ENCODE measurements at places on chromosomes 13 and 19.
A peak's percentile ranks its signal among the peaks of the same experiment; 100 is the strongest.

GRCh38 chr13:57409656-57410055, 221.9 kb upstream of the PCDH17 start:
- no peak for DNase-seq

GRCh38 chr19:10543059-10543419, 665 bp upstream of the ATG4D start:
- no peak for DNase-seq

DNA sequence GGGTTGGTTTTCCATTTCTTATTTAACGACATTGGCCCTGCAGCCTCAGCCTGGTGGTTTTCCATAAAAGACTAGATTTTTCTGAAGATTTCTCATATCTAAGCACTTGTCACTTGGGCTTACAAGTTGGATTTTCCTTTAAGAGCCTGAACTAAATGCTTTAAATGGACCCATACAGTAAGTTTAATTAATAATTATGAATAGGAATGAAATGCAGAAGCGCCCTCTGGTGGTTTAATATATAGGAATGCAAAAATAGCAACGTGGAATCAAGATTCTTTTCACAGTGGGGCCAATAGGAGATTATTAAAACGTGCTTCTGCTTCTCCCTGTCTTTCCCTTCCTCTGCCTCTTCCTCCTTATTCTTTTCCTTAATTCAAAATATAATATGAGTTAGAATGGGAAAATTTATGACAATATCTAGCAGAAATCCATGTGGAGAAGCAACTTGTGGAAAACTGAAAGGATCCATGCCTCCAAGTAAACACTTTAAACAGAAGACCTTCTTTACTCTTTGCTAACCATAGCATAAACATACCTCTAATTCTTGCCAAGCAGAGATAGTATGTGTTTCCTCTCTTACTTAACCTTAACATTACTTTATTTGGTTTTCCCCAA, 324.0 kb downstream of the GPC5 start:
- DNase-seq, result peak; percentile 53

- DNase-seq, result no peak
These were observed 4.5 kb downstream of the SAE1 start for GRCh38 chr19:47135156-47135555.

DNA sequence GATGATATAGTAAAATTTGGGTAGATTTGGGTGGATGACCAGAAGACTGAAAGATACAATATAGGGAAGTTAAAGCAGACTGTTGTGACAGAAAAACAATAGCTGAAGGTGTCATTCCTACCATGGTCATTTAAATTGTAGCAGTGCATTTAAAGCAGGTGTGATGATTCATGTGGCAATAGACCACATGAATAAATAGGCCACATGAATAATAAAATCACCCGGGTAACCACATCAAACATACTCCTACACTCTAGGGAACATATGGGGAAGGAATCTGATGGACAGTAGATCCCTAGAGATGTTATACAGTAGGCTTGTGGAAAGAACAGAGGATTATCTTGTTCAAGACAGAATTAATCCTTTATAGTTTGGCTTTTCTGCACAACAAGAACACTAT, 392.6 kb downstream of the SLITRK5 start:
- DNase-seq, result no peak

DNA sequence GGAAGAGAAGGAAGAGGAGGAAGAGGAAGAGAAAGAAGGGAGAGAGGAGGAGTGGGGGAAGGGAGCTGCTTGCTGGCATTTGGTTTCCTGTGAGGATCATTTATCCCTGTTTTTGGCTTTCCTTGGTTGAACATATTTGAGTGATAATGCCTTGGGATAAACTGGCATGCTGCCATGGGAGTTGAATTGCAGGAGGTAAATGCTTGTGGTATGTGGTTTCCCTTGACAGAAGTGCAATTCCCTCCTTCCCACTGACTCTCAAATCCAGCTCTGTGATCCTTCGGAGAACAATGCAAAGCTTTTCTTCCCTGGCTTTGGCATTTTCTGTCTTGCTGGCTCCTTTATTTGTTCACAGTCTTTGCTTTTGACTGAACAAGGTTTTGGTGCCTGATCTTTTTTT, 27.2 kb upstream of the CBY2 start:
- no peak for DNase-seq

DNA sequence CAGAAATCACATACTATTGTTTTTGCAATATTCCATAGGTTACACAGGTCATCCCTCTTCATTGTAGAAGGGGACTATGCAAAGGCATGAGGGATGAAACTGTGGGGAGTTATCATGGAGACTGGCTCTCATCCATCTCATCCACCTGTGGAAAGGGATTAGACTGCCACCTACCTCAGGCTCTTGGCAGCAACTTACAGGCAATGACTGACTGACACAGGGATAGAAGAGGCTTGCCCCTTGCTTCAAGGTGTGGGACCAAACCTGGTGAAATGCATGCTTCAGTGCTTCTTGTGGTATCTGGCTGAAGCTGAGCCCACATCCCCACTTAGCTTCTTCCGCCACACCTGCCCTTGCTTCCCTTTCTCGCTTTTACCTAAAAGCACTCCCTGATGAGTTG, 341.3 kb downstream of the GPC5 start:
- no peak for DNase-seq

- no peak for DNase-seq
These were observed 53.4 kb downstream of the KCNC3 start for GRCh38 chr19:50275577-50276368.

DNA sequence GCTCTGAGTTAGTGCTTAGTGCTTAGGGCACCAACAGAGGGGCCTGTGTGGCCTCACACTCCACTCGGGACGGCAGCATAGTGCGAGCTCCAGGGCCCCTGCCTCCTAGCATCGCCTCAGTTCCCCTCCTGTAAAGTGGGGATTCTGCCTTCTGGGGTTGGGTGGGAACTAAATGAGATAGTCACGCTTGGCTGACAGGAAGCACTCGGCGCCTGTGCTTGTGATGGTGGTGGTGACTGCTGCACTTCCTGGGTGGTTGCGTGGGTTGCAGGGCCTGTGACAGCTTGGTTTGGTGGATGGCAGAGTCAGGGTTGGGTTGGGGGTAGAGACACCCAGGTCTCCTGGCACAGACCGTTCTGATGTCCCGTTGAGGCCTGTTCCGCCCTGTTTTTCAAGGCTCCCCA, 7.7 kb downstream of the PLEKHF1 start:
- peak; percentile 41 for DNase-seq

GRCh38 chr19:49887665-49888509, 8.8 kb downstream of the IL4I1 start:
- peak; percentile 68 for DNase-seq

DNA sequence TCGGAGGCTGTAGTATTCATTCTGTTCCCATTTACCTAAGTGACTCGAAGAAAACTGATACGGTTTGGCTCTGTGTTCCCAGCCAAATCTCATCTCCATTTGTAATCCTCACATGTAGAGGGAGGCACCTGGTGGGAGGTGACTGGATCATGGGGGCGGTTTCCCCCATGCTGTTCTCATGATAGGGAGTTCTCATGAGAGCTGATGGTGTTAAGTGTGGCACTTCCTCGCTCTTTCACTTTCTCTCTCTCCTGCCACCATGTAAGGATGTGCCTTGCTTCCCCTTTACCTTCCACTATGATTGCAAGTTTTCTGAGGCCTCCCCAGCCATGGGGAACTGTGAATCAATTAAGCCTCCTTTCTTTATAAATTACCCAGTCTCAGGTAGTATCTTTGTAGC, 23.5 kb downstream of the SLAIN1 start:
- no peak for DNase-seq

DNA sequence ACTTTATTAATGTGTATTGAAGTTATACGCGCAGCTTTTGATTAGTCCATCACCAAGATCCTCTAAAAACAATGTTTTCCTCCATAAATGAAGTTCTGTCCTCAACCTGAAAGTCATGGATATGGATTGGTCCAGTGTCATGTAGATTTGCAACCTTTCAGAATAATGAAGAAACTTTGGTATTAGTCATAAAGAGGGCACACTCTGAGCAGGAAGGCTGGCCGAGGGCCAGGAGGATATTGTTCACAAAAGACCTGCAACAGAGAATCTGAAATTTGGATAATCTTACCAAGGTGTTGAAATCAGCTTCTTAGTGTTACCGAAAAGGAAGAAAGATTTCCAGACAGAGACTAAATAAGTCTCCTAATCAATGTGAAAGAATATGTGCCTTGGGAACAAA, 20.7 kb downstream of the CLDN10 start:
- no peak for DNase-seq

DNA sequence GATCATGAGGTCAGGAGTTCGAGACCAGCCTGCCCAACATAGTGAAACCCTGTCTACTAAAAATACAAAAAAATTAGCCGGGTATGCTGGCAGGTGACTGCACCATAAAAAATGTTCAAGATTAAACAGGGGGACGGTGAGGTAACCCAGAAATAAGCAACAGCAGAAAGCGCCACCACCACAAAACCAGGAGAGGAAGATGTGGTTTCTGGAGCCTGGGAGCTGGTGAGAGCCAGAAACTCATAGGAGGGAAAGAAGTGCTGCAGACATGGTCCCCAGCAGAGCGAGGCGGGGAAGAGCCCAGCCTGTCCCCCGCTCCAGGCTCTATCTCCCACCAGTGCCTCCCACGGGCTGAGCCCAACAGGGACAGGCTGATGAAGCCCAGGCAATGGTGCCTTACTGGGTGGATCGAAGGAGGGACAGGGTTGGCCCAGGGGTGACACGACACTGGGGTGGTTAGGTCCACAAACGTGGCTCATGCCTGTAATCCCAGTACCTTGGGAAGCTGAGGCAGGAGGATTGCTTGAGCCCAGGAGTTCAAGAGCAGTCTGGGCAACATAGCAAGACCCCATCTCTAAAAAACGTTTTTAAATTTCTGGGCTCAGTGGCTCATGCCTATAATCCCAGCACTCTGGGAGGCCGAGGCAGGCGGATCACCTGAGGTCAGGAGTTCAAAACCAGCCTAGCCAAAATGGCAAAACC, 19.0 kb downstream of the SPC24 start:
- no peak for DNase-seq

DNA sequence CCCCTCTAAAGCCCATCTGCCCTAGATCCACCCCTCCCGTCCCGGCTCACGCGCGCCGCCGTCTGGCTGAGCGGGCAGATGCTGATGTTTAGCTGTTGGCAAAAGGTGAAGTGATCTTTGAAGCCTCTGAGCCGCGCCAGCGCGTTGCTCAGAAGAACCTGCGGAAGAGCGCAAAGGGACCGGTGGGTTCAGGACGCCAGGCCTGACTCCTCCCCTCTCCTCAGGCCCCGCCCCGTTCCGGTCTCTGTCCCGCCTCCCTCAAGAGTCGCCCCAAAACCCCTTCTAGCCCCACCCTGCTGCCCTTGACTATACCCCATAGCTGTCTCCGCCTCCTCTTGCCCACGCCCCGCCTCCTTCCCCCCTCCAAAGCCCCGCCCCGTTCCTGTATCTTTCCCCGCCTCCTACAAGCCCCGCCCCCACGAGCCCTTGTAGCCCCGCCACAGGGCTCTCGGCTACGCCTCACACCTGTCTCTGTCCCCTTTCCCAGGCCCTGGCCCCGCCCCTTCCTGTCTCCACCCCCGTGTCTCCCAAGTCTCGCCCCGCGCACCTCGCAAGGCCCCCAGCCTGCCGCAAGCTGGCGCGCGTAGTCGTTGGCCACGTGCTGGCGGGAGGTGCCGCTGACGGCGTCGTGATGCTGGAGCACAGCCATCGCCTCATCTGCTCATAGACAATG, 9.5 kb downstream of the MAN2B1 start:
- no peak for DNase-seq

DNA sequence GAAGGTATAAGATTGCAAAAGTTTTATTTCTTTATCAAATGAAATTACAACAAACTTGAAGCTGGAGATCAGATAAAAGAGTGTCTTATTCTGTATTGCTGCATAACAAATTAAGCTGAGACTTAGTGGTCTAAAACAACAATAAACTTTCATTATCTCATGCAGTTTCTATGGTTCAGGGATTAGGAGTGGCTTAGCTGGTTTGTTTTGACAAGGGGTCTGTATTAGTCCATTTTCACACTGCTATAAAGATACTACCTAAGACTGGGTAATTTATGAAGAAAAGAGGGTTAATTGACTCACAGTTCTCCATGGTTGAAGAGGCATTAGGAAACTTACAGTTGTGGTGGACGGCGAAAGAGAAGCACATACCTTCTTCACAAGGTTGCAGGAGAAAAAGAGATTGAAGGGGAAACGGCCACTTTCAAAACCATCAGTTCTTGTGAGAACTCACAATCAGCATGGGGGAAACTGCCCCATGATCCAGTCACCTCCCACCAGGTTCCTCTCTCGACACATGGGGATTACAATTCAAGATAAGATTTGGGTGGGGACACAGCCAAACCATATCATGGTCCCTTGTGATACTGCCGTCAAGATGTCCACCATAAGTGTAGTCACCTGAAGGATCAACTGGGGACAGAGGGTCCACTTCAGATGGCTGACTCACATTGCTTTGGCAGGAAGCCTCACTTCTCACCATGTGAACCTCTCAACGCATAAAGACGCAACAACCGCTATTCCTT, 97.8 kb downstream of the RNF17 start:
- DNase-seq, result no peak

- DNase-seq, result no peak
These were observed 139.1 kb downstream of the SLC7A1 start for GRCh38 chr13:29456419-29456818.

DNA sequence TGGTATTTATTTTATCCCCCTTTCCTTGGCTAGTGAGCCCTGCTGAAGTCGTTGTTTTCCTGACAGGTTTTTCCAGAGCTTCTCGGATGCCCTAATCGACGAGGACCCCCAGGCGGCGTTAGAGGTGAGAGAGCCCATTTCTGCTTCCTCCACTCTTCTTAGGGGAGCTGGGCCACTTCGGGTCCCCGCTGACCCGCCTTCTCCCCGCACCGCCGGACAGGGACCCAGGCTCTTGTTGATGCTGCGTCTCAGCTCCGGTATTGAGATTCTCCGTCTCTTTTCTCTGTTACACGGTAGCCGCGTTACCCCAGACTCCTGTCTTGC, 306 bp downstream of the SUGT1 start:
- DNase-seq, result no peak

DNA sequence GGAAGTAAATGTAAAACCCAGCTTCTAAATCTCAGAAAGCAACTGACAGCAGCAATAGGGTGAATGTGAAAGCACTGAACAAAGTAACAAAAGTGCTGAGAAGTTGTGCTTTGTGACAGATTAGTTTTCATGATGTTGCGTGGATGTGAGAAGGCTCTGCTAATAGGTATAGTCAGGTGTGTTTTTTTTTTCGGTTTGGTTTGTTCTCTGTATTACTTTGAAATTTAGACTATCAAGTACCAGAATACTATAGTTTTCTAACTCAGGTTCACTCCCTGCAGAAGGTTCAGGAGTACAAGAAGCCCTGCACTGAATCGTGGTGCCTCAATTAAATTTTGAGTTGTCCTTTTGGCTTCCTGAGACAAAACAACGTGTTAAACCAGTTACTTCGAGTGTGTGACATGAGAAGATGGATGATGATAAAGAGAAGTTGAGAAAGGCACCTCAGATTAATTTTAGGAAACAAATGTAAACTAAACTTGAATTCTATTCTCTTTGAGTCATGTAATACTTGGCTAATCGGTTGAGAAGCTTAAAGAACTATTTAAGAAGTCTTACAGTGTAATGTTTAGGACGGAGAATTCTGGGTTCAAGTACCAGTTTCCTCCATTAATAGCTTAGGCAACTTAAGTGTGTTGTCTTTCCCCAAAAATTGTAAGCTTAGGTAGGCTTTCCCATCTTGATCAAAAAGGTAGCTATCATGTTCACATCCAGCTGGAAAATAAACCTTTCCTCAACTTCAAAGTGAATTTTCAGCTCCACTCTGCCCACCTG, 10.3 kb downstream of the MIR17HG start:
- DNase-seq, result no peak

- no peak for DNase-seq
These were observed 823.0 kb downstream of the PCDH9 start for GRCh38 chr13:66407128-66407527.

- no peak for DNase-seq
These were observed 42.4 kb downstream of the PSG3 start for GRCh38 chr19:42697884-42698283.
